ENCODE measurements at places on chromosomes 5 and 9.

- no peak for DNase-seq
Measured at GRCh38 chr5:50535393-50535792, 94.3 kb upstream of the EMB start.

GRCh38 chr9:129405089-129405826 lies 215.6 kb downstream of the C9orf50 start:
- no peak for DNase-seq

- no peak for DNase-seq
Measured at GRCh38 chr5:74628359-74628758, 12.2 kb downstream of the ENC1 start.

- no peak for DNase-seq
Measured at GRCh38 chr9:90340421-90340820, 302.2 kb downstream of the DIRAS2 start.

DNA sequence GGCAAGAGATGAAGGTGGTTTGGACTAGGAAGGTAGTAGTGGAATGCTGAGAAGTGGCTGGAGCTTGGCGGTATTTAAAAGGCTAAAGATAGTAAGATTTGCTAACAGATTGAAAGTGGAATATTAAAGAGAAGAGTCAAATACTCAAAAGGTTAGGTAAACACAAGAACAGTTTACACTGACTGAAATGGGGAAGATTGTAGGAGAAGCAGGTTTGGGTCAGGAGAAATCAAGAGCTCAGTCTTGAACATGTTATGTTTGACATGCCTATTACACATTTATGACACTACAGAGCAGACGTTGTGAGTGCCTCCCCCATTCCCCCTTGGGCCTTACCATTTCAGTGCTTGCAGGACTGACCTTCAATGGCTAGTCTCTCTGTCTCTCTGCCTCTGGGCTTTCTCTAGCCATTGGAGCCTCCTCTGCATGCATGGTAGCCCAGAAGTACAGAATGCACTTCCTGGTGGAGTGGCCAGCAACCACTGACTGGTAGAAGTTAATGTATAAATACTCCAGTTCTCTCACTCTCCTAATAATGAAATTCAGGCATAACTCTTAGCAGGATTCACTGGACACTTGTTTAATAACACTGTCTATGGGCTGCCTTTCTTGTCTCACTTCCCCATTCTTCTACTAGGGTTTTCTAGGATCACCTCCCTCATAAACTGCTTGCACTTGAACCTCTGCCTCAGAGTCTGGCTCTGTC lies 56.8 kb downstream of the HMGCS1 start:
- DNase-seq, result no peak

DNA sequence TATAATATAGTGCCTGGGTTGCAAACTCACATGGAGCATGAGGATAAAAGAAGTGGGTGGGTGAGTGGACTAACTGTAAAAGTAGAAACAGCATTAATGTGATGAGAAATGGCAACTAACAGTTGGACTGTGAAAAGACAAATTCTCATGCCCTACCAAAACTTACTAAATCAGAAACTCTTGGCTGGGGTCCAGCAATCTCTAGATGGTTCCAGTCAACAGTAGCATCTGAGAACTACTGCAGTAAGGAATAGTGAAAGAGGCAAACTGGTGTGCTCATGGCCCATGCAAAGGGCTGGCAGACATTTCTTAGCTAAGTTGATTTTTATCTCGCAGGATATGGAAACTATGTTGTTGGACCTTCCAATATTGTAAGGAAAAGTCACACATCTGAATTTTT lies 150.3 kb downstream of the PIK3R1 start:
- no peak for DNase-seq

DNA sequence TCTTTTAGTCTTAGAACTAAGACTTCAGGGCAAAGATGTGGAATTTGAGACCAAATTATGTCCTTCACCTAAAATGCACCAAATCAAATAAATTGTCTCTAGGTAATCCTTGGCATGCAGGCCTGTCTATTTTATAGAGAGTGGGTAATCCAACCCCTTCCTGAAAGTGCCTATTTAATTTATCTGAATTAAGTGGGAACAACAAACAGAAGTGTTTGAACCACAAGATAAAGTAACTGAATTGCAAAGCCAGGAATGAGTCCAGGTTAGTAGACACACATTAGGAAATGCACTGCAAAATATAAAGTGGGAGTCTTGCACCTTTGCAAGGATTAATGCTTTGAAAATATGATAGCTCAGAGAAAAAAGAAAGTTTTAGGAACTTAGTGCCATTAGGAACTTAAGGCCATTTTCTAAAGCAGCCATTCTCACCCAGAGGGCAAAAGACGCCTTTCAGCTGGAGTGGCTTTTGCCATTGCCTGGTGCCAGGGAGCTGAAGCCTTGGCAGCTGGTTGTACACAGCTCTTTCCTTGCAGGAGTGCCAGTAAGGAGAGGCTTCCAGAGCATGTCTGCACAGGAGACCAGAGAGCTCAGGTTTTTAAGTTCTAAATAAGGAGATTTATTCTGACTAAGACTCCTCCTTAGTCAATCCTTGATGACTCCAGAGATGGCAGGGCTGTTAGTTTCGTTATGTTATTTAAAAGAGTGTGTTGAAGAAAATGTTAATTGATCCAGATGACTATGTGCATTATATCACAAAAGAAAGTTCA lies 151.7 kb upstream of the ELL2 start:
- DNase-seq, result no peak

DNA sequence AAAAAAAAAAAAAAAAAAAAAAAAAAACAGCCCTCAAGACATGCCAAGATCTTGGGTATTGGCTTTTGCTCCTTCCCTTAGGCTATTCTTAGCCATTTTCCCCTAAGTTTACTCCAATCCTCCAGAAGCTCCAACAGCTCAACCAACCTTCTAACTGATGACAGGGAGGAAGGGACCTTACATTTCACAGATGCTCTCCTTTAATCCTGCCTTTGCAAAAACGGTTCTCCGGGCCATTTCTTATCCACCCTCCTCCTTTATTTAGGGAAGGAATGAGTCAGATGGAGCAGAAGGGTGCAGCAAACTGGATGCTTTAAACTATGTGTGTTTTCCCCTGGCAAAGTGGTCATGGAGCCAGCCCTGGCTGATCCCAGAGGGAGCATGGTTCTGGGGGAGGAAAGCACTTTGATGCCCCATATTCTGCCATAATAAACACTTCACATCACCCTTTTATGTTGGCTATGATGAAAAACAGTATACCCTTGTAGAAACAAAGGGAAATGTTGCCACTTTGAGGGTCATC lies 369.4 kb upstream of the DMAC1 start:
- DNase-seq, result no peak

DNA sequence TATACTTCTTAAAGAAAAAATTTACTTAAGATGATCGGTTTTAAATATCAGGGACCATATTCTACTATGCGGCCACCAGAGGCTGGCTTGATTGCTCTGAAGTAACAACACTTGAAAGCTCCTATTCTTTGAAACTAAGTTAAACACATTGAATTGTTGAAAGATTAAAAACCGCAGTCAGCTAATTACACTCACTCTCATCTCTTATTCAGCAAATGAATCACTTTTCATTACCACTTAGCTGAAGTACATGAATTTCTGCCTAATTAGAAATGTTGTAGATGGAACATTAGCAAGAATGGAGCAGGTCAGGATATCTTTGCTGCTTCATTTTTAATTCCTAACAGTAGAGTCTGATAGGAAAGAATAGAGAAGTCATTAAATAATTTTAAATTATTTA lies 42.3 kb downstream of the LSM11 start:
- DNase-seq, result no peak

- no peak for DNase-seq
Measured at GRCh38 chr9:113522858-113523257, 59.3 kb downstream of the RGS3 start.

- no peak for DNase-seq
Measured at GRCh38 chr5:162996053-162996452, 441.3 kb upstream of the CCNG1 start.

GRCh38 chr5:160419458-160420330 lies 813 bp upstream of the SLU7 start:
- DNase-seq, result no peak

DNA sequence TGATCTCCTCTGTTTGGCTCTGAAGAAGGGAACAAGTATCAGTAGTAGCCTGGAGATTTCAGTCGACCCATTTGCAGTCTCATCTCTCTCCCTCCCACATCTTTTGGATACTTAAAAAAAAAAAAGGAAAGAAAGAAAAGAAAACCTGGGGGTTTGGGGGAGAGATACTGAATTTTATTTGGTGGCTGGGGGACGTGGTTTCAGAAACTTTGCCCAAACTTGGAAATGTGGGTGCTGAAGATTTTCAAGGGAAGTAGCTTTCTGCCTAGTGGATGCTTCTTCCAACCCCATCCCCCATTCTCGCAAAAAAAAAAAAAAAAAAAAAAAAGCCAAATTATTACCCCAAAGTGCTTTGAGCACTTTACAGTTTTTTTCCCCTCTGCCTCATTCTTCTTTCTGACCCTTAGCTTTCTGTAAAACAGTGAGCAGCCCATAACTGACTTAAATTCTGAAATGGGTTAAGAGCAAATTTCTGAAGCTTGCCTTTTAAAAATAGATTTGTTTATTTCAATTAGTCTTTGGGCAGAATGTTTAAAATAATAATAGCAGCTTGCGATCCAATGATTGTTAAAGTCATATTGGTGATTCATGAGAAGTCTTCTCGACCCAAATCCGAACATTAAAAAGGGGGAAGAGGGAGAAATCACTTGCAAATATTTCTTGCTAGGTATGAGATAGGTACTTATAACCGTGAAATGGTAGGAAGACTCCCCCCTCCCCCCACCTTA lies 894 bp downstream of the FST start:
- DNase-seq, result no peak

- no peak for DNase-seq
Measured at GRCh38 chr5:122774519-122774860, 390 bp upstream of the SNX2 start.

GRCh38 chr5:164010900-164011299 lies 505.5 kb downstream of the MAT2B start:
- no peak for DNase-seq

GRCh38 chr5:56478062-56478461 lies 244.9 kb upstream of the ANKRD55 start:
- DNase-seq, result no peak

DNA sequence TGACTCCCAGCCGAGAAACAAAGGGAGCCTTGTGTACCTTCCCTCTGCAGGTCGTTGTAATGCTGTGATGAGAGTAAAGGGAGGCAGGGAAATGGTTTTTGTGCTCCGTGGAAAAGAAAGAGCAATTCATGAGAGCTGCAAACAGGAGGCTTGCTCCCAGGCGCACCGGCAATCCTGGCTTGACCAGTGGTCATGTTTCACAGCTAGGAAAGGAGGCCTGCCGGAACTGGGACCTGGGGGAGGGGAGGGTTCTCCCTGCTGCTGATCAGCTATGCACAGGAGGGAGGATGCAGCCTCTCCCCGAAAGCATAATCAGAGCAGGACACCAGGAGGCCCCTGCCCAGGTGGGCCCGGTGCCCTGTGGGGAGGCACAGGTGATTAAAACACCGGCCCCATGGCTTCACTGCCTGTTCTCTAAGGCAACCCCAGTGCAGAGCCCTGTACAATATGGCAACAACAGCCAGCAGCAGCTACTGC lies 131.3 kb downstream of the ZDHHC21 start:
- DNase-seq, result no peak

DNA sequence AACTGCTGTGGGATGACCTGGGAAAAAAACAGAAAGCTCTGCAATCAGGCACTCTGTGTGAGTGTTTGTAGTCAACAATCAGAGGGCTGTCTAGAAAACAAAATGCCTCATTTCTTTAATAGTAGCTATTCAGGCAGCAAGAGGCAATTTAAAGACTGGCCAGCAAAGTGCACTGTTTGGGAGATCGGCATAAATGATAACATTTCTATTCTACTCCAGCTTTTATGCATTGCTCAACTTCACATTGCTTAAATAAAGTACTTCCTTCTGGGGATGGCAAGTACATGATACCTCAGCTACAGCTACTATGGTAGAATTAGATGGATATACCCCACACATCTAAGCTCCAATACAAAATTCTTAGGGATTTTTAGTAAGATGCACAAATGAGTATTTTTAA lies 193.1 kb downstream of the DCP2 start:
- DNase-seq, result no peak

GRCh38 chr9:76969716-76970115 lies 49.7 kb upstream of the FOXB2 start:
- DNase-seq, result no peak

- DNase-seq, result no peak
Measured at GRCh38 chr9:133112663-133113026, 8.4 kb downstream of the RALGDS start.

- DNase-seq, result no peak
Measured at GRCh38 chr9:124693403-124693802, 77.7 kb downstream of the NR6A1 start.

GRCh38 chr9:114745108-114745848 lies 60.6 kb downstream of the TNFSF15 start:
- no peak for DNase-seq

GRCh38 chr5:44294516-44294915 lies 94.7 kb downstream of the FGF10 start:
- no peak for DNase-seq

DNA sequence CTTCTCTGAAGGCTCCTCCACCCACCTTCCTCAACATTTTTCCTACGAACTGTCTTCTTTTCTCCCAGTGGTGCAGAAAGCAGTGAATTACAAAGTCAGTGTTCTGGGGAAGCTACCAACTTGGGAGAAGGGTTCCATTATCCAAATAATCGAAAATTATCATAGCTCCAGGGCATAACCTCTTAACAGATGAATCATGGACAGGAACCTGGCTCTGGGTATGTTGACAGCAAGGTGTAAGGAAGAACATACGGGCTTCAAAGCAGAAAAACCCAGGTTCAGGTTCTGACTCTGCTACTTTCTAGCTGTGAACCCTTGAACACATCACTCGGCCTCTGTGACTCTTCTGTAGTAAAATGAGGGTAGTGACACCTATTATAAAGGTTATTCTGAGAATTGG lies 351.3 kb downstream of the ENC1 start:
- no peak for DNase-seq
